ENCODE measurements at places on chromosomes 4 and X. TPM values are rescaled to one million over a fixed set of nuclear protein-coding genes. Genes with fewer than 3 reads are reported as not detected.

MAOB gene
- not detected for total RNA-seq

FAT4 gene
- total RNA-seq = 0.02 TPM

APBB2 gene
- total RNA-seq = 2.4 TPM

BST1 gene
- total RNA-seq = 0.38 TPM
